Type B pancreatic cell (in vitro differentiated cells): ENCODE measurements at places on chromosomes 12 and 14.

DNA sequence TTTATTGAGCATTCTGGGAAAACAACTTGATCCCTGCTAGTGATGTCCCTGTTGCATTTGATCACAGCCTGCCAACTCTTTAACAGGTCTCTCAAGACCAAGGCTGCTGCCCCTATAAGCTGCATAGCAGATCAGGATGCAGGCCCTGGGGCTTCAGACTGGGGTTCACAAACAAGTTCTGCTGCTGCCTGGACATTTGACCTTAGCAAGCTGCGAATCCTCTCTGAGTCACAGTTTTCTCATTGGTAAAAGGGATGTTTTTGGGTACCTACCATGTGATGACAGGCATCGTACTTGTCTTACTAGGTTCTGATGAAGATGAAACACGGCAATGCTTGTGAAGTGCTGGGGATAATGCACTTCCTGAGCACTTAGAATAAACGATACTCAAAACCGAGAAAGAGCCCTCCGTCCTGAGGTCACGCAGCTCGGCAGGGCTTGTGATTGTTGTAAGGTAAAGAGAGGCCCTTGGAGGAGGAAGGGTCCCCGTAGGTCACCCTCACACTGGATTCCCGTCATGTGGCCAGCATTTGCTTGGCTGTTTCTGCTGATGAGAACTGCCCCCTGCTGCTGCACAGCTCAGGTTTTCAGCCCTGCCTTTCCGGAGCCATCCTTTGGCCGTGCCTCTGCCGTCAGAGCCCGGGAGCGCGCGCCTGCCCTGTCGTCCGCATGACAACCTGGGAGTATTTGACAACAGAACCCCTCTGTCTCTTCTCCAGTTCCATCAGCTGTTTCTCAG, 39.1 kb downstream of the TSPAN9 start:
- DNase-seq, result no peak

DNA sequence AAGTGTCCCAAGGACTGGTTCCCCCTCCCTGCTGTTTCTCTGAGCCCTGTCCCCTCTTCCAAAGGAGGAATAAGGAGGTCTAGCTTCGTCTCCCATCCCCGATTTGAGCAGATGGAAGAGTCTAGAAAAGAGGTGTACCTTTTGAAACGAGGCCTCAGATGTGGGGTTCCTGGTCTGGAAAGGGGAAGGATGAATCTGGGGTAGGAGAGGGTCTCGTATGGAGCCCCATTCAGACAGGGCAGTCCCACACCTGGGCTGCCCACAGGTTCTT, 13.3 kb downstream of the MEG3 start:
- DNase-seq, result no peak

- DNase-seq, result no peak
These were observed 90.9 kb downstream of the TMEM121 start for GRCh38 chr14:105617201-105617777.

DNA sequence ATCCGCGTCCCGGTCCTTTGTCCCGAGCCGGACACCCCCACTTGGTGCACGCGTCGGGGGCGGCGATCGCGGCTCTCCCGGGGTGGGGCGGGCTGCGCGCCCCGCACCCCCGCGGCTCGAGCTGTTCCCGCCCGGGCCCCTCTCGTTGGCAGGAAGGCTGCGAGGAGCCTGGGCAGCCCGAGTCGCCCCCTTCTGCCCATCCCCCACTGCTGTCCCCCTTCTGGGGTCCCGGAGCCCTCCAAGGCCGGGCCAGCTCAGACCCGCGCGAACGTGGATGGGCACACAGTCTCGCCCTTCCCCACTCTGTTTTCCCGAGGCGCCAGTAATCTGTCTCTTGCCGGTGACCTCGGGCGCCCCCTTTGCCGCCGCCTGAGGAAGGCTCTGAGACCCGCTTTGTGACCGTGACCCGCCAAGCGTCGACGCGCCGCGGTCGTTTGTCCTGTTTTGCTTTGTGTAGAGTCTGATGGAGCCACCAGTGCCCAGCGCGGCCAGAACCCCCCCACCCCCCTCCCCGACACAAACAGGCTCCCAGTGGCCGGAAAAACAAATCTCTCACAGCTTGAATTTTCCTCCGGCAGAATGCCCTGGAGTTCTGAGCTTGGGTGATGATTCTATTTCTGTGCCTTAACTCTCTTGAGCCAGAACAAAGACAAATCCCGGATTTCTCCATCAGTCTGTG, 610 bp downstream of the C14orf132 start:
- no peak for DNase-seq

DNA sequence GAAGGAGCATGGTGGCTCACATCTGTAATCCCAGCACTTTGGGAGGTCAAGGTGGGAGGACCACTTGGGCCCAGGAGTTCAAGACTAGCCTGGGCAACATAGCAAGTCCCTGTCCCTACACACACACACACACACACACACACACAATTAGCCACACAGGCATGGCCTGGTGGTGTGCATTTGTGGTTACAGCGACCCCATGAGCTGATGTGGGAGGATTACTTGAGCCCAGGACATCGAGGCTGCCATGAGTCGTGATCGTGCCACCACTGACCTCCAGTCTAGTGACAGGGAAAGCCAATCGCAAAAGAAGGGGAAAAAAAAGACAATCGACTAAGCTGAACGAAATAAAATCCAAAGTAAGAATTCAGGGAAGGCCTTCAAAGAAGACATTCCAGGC, 67.9 kb downstream of the TBX3 start:
- no peak for DNase-seq

GRCh38 chr12:30308010-30308717, 387.5 kb downstream of the IPO8 start:
- DNase-seq, result no peak

- DNase-seq, result no peak
These were observed 71.8 kb downstream of the ZNF664 start for GRCh38 chr12:124044809-124045321.

DNA sequence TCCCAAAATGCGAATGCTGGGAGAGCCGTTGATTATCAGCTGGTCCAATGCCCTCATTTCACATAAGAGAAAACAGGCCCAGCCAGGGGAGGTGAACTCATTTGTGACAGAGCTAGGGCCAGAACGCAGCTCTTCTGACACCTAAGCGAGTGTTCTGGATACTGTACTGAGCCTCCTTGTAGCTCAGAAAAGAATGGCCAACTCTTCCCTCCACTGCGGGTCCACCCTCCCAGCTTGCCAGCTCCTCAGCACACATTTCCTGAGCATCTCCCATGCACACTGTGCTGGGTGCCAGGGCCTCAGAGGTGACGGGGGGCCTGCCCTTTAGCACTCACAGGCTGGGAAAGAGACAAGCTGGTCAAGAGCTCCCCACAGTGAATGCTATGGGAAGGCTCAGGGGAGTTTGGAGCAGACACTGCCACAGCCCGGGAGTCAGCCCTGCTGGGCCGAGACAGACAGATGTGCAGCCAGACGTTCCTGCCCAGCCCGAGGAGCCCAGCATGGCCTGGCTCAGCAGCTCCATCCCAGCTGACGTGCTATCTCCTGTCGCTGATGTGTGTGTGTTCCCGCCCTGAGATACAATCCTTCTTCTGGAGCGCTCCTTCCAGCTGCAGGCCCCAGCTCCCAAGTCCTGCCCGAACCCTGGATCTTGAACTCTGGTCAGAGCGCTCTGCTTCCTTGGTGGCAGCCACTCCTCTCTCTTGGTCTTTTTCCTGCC, 3.5 kb downstream of the CMTM5 start:
- DNase-seq, result no peak

DNA sequence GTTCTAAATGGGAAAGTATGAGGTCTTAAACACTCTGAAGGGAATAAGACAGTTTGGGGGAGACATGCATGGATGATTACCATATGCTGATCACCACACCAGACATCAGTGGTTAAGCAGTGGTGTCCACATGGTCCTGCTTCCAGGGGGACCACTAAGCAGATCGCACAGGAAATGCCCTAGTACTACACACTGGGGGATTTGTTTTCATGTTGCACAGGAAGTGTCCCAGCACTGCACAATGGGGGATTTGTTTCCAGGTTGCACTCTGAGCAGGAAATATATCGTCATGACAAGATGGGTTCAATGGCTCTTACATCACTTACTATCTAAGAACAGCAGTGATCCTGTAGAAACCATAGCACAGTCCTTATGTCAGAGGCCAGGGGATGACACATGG, 245.5 kb downstream of the BCL11B start:
- no peak for DNase-seq

- DNase-seq, result no peak
These were observed 2.0 kb downstream of the PTPN11 start for GRCh38 chr12:112420740-112421139.

DNA sequence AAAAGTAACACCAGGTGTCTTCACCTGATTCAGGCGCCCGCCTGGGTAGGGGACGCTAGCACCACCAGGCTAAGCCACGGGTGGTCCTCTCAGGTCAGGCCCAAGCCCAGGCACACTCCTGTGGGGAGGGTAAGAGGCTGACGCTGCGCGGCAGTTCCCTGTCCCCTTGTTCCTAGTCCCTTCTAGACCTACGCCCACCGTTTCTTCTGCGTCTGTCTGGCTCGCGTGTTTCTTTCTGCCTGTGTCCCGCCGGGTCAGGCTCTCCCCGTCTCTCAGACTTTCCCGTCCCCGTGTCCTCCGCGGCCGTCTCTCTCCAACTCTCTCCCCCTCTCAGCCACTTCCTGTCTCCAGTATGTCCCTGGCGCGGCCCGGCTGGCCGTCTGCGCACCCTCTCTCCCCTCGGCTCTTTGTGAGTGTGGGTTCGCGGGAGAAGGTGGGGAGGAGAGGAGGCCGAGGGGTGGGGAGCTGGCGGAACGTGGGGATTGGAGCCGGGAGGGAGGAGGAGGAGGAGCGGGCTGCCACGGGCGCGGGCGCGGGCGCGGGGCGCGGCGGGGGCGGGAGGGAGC, 3.1 kb upstream of the TNS2 start:
- no peak for DNase-seq

GRCh38 chr12:49188201-49188915, 522 bp downstream of the TUBA1A start:
- peak; percentile 71 for DNase-seq

DNA sequence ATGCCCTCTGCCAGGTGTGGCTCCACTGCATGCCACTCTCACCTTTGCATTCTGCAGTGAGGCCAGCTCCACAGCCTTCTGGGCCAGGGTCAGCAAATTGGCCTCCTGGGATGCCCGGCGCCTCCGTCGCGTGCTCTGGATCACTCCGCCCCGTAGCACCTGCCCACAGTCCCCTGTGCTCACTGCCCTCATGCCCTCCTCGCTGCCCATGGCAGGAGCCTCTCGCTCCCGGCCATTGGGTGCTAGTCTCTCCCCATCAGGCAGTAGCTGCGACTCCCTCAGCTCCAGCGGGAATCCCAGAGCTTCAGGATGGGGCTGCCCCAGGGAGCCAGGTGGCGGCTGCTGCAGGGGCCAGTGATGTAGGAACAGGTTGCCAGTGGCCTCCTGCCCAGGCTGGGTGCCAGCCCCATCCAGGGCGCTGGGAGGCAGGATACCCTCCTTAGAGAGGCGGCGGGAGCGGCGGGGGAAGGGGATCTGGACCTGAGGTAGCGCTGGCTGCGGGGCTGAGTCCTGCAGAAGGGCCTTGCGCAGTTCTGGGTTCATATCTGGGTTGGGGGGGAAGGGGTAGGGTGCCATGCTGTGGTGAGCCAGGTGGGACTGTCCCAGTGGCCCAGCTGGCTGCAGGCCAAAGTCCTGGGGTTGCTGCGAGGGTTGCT, 24.5 kb upstream of the PNMA1 start:
- DNase-seq, result no peak

GRCh38 chr12:95623554-95624170, 72.4 kb upstream of the USP44 start:
- DNase-seq, result no peak

GRCh38 chr14:26766726-26767125, 168.9 kb upstream of the NOVA1 start:
- DNase-seq, result no peak

DNA sequence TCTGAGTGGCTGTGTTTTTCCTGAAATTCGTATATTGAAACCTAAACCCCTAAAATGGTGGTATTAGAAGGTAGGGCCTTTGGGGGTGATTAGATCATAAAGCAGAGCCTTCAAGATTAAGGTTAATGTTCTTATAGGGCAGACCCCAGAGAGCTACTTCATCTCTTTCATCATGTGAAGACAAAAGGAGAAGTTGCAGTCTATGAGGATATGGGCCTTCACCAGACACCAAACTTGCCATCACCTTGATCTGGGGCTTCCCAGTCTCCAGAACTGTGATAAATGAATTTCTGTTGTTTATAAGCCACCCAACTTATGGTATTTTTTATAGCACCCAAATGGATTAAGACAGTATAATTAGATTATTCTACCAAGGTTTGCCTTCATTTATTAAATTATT, 275.0 kb upstream of the ATP2B1 start:
- no peak for DNase-seq

- peak; percentile 87 for DNase-seq
These were observed 41.9 kb upstream of the NCOR2 start for GRCh38 chr12:124609041-124609989.

DNA sequence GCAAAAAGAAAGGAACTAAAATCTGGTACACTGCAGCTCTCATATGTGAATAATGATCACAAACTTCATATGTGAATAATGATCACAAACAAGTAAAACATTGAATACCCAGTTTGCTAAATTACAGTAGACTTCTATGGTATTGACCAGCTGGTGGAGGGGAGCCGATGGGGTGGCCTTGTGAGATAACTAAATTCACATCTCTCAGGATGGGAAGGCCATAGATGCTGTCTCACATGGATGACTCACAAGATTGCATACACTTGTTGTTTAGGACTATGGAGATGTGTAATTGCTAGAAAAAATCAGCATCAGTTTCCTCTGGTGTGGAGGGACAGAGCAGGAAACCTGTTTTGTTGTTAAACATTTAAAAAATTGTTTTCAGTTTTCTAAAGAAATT, 49.2 kb downstream of the ACACB start:
- DNase-seq, result no peak

- peak; percentile 29 for DNase-seq
These were observed 33.1 kb downstream of the ASCL4 start for GRCh38 chr12:107807471-107808150.

DNA sequence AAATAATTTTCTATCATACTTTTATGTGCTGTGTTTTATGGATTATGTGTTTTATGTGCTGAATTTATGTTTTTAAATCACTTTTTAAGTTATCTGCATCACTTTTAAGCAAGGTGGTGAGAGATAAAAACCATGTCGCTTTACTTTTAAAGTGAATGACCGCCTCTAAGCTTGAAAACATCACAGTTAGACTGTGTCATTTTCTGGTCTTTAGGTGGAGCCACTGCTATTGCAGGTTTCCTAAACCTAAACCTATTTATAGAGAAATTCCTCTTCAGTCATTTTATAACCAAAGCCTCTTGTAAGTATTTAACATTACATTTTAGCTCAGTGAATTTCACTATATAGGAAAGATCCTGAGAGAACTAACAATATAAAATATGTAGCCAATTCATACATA, 21.0 kb upstream of the MDM2 start:
- no peak for DNase-seq

GRCh38 chr12:119685375-119685774, 17.4 kb downstream of the PRKAB1 start:
- no peak for DNase-seq

GRCh38 chr14:92573761-92574498, 60.3 kb downstream of the RIN3 start:
- no peak for DNase-seq
